ENCODE measurements at places on chromosomes 4 and X.

DNA sequence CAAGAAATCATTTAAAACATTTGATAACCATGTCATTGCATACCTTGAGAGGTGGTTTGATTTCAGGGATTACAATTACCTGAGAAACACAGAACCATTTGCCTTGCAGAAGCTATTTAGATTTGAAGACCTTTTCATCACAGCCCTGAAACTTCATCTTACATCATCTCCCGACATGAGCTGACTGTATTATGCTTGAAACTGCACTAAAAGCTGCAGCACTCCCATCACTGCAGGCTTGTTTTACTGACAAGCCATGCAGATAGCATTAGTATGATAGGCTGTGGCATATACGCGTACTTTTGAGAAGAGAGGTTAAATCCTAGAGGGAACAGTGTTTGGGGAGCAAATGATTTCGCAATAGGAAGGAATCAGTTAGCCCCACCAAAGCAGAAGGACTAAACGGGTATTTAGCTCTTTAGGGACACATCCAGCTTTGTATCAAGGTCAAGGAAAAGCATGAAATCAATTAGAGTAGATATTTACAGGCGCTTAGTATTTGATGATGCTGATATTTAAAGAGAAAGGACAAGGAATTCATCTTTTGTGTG, 133.2 kb upstream of the DIAPH2 start:
- DNase-seq, result no peak

DNA sequence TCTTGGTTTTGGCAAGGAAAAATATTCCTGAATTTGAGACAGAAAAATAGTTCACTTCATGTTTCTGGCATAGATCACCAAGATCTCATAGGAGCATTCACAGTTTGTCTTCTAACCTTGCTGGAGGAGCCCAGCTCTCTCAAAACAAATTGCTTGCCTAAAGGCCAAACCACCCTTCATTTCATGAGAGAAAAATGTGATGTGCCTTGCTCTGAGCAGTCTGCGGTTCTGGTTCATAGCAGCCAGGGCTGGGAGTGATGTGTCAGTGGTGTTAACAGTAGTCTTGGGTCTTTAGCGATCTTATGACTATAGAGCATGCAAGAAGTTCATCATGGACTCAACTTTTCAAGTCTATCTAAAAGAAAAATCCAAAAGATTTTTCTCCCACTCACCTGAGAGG, 183.3 kb downstream of the DCLK2 start:
- no peak for DNase-seq

GRCh38 chr4:1770245-1770644, 22.8 kb upstream of the FGFR3 start:
- DNase-seq, result no peak

- no peak for DNase-seq
Measured at GRCh38 chr4:137599734-137600133, 67.4 kb upstream of the PCDH18 start.

- DNase-seq, result no peak
Measured at GRCh38 chr4:6586715-6587325, 11.8 kb downstream of the MAN2B2 start.

DNA sequence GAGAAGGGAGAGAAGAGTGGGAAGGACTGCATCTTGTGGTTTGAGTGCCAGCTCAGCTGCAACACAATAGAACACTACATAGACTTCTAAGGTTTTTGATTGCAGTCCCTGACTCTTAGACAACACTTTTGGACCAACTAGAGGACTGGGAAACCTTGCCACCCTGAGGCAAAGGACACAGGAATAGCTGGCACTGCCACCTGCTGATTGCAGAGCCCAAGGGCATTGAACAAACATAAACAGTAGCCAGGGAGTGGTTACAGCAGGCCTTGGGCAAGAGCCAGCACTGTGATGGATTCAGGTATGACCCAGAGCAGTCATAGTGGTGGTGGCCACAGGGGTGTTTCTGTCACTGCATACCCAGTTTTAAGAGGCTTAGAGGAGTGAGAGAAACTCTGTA, 72.5 kb upstream of the CXorf51A start:
- DNase-seq, result no peak

DNA sequence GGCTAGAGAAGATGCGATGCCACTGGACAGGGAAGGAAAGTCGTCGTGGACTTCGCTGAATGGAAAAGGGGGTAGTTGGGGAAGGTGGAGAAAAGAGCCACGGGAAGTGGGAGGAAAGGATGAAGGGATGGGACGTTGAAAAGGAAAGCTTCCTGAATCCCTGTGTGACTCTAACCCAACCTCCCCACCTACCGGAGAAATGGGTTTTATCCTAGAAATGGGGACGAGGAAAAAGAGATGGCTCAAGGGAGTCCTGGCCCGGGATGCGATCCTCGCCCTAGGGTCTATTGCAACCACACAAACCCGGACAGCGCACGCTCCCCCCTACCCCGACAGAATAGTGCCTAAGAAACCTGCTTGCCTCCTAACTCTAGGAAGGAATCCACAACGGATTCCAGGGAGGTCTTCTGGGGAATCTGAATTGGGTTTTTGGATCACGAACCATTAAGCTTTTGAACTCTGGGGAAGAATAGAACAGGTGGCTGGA, 738 bp upstream of the TSPAN5 start:
- no peak for DNase-seq

GRCh38 chrX:33457102-33457501, 245.8 kb upstream of the DMD start:
- no peak for DNase-seq

- DNase-seq, result no peak
Measured at GRCh38 chr4:4438891-4439290, 52.0 kb downstream of the NSG1 start.

- peak; percentile 9 for DNase-seq
Measured at GRCh38 chrX:72305286-72306084, at the start of gene CITED1. Gene CITED1 (minus strand): TSS chrX:72305914. CDS start chrX:72302869, 3,045 bp downstream.

- DNase-seq, result no peak
Measured at GRCh38 chr4:38876636-38877035, 9.0 kb downstream of the FAM114A1 start.

- DNase-seq, result no peak
Measured at GRCh38 chr4:24601121-24601520, 16.8 kb upstream of the DHX15 start.

GRCh38 chr4:70511365-70511764, 7.0 kb upstream of the AMTN start:
- no peak for DNase-seq

DNA sequence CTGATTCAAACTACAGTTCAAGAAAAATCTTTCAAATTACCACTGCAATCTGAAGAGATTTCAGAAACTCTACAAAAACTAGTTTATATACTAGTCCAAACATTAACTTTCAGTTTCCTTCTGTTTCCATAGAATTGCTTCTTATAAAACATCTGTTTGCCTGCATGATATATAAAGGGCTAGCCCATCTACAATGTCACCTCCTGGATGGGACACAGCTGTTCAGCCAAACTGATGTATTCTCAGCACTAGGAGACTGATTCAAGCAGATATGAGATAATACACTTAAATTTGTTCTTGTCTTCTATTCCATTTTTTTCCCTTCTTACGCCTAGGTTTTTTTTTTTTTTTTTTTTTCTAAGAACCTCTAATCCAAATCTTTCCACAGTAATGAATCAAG, 1569.7 kb upstream of the IGFBP7 start:
- DNase-seq, result no peak

- no peak for DNase-seq
Measured at GRCh38 chr4:15783676-15784075, 5.5 kb downstream of the CD38 start.

DNA sequence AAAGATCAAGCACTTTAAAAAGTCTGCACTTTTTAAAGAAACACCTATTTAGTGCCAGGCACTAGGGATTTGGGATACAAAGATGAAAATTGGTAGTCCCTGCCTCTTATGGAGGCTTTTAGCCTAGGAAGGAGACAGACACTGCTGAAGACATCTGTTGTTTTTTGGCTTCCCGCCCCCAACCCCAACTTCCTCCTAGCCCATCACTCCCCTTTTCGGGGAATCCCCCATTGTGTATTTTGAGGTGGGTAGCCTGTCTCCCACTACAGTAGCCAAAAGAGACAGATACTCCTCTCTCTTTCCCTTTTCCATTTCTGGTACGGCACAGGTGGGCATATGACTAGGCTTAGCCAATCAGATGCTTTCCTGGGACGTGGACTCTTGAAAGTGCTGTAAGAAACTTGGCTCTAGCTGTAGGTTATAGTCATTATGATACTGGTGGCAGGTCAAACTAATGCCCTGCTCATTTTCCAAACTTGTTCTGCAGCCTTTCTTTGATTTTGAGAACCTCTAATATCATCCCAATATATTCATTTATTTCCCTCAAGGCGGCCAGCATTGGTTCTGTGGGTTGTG, 194.6 kb upstream of the RBPJ start:
- no peak for DNase-seq

- DNase-seq, result no peak
Measured at GRCh38 chr4:152117933-152118507, 357.2 kb upstream of the GATB start.

GRCh38 chrX:70088751-70089150, 26.5 kb downstream of the OTUD6A start:
- no peak for DNase-seq

- no peak for DNase-seq
Measured at GRCh38 chr4:173698557-173699262, 168.7 kb upstream of the HAND2 start.

GRCh38 chr4:173119818-173120217, 48.8 kb upstream of the GALNT7 start:
- DNase-seq, result no peak

- DNase-seq, result peak; percentile 6
Measured at GRCh38 chr4:26746802-26747213, 113.8 kb upstream of the STIM2 start.

GRCh38 chrX:108614616-108615015, 121.7 kb downstream of the IRS4 start:
- DNase-seq, result no peak

DNA sequence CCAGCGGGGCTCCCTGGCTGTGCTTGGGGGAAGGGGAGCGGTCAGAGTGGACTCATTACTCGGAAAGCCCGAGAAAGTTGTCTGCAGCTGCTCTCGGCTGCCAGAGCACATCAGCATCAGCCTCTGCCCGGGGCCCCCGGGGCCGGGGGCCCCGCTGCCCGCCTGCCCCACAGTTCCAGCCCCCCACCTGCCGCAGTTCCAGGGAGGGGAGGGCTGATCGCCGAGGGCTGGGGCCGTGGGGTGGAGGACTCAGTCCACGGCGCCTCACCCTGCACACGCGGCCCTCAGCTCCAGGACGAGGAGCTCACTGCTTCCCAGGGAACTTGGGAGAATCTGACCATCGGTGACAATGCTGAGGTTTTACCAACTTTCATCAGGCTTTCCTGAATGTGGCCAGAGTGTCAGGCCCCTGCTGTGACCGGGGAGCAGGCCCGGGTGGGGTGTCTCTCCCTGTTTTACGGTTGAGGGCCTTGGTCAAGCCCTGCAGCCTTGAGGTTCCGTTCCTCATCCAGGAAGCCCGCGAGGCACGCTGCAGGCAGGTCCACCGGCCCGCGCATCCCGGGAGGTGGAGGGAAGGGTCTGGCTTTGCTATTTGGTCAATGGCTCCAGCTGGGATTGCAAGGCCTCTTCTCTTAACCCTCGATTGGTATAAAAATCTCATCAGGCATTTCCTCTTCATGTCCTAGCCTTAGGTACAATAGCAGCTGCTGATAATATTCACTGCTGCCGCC, 57.2 kb downstream of the CPZ start:
- no peak for DNase-seq

DNA sequence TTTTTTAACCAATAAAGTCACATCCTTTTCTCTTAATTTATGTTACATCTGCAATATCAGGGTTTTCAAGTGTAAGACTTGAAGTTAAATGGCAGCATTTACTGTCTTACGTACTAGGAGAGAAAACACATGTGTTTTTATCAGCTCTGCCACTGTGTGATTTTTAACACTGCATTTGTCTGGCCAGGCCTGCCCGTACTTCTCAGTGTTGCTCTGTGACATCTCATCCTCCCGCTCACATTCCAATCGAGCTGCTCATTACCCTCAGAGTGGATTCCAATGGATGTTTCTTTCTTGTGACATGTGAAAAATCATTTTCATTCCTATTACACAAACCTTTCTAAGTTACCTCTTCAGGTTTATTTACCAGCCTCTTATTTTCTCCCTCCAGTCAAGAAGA, 420.3 kb downstream of the FAT4 start:
- no peak for DNase-seq

DNA sequence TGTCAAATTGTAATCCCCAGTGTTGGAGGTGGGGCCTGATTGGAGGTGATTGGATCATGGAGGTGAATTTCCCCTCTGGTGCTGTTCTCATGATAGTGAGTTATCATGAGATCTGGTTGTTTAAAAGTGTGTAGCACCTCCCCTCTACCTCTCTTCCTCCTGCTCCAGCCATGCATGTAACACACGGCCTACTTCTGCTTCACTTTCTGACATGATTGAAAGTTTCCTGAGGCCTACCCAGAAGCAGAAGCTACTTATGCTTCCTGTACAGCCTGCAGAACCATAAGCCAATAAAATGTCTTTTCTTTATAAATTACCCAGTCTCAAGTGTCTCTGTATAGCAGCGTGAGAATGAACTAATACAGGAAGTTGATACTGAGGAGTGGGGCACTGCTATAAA, 61.7 kb upstream of the DDX60 start:
- DNase-seq, result no peak

DNA sequence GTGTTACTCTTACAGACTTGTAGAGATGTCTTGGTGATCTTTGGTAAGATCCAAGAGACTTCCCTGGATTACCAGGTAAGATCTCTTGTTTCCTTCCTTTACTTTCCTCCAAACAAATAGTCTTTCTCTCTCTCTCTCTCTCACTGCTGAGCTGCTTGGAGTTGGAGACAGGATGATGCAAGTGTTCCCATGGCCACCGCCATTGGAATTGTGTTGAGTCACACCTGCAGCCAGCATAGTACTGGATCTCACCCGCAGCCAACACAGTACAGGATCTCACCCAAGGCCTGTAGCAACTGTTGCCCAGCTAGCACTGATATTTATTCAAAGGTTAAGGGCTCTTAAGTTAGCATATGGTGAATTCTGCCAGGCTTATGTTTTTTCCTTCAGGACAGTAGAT, 1080.9 kb downstream of the FAT4 start:
- DNase-seq, result no peak

- DNase-seq, result no peak
Measured at GRCh38 chrX:44822601-44823000, 21.2 kb upstream of the DUSP21 start.

DNA sequence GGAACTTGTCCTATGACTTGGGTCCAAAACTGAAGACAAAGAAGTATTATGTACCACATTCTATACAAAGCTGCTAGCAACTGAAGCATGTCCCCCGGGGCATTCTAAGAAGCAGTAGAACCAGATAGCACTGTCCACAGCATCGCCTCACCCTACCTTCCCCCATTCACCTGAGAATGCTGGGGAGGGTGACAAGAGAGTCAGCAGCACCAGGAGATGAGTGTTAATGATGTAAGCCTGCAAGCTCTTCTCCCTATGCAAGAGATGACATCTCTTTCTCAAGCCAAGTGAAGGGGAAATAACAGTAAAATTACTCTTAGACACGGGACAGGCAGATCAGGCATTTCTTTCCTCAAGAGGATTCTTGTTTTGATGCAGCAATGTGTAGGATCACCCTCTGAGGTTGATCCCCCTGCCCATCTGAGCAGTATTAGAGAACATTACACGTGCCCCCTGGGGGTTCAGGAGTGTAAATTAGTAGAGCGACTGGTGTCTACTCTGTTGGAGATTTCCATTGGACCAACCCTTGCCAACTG, 13.9 kb upstream of the TLR1 start:
- no peak for DNase-seq

GRCh38 chr4:115119804-115120352, 6.5 kb upstream of the NDST4 start:
- DNase-seq, result no peak

- no peak for DNase-seq
Measured at GRCh38 chrX:83345298-83345697, 162.8 kb upstream of the POU3F4 start.

- DNase-seq, result no peak
Measured at GRCh38 chrX:78725287-78725686, 22.2 kb upstream of the LPAR4 start.
